ENCODE measurements at places on chromosomes 1 and 21.

DNA sequence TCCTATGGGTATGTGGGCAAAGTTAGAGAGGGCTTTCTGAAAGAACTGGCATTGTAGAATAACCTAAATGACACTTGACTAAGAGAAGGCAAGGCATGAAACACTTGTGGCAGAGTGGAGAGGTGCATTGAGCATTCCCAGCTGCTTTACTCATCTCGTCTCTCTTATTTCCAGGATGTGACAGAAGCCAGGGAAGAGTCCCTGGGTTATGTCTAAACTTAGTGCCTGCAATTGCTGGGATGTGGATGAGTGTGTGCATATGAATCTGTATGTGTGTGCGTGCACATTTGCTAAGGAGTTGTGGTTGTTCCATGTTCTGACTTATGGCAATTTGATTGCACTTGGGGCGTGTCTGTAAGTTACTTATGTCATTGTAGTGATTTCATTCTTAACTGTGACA lies 1326.5 kb upstream of the B3GALT2 start:
- no peak for DNase-seq

DNA sequence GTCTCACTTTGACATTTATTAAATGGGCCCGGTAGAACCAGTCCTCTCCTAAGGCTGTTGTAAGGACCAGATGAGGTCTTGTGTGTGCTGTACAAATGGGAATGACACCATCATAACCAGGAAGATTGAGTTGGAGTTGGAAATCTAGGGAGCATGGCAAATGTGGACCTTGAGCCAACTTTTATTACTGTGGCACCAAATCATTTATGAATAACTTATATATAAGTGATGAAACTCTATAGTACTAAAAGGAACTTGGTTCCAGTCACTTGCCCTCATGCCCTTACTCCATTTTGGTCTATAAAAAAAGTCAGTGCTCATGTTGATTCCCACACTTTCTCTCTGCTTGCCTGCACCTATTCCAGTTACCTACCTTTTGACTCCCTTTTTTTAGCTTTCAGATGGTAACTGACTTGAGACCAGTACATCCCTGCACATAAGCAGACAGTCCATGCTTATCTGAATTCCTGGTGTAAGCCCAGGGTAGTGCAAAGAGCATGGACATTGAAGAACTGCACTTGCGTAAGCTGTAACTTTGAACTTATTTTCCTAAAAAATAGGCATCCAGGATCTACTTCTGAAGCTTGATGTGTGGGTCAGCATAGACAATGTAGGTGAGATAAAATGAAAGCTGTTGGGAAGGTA lies 210.6 kb downstream of the PBX1 start:
- no peak for DNase-seq

DNA sequence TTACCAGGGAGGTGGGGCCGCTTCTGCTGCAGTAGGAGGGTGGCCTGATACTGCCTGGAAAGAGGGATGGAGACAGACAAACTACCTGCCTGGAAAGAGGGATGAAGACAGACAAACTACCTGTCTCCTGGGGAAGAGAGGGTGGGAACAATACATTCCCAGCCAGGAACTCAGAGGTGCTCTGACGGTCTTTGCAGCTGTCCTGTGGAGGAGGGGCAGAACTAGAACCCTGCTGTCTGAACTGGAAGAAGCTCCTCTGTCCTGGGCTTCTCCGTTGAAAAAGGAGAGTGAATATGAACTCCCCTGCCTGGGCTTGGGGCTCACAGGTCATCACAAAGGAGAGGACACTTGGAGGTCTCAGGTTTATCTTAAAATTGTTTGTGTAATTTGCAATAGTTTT lies 40.3 kb upstream of the ETV3 start:
- DNase-seq = no peak

DNA sequence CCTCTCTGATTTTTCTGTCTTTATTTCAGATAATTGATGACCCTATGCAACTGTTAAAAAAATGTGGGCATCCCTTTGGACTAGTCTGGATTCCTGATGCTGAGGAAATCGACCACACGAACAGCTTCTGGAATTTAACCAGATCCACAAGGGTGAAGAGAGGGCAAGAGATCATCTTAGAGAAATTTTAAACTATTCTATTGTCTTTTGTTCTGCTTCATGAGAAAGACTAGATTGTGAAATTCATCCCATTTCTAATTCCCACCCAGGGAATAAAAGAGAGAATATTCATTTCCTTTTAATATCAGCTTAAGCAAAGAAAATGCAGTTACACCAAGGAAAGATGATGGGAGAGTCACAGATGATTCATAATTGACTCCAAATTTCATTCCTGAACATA lies 71.8 kb downstream of the DUSP10 start:
- DNase-seq = no peak

DNA sequence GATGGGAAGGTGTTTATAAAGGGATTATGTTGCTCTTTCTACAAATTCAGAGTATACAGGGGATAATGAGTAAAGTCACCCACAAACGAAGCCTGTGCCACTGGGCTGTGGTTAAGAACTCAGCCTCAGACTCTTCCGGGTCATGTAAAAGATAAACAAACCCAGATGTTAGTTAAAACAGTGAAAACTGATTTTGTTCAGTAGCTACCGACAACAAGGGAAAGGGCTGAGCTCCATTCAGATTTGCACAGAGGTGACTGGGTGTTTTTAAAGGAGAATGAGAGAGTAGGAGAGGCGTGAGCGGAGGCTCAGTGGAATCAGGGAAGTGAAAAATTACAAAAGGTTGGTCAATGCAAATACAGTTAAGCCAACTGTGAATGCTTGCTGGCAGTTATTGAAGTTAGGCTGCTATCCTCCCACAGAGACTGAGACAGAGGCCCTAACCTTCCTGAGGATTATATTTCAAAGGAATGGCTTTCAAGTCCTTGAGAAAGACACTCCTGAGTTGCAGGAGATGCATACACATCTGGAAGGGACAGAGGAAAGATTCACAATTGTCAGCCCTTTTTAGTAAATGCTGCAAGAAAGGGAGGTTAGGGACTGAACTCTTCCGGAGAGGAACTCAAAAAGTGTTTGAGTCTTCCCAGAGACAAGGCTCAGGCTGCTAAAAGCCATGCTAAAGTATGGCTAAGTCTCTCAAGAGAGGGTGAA lies 29.9 kb upstream of the SAMD13 start:
- DNase-seq = no peak

DNA sequence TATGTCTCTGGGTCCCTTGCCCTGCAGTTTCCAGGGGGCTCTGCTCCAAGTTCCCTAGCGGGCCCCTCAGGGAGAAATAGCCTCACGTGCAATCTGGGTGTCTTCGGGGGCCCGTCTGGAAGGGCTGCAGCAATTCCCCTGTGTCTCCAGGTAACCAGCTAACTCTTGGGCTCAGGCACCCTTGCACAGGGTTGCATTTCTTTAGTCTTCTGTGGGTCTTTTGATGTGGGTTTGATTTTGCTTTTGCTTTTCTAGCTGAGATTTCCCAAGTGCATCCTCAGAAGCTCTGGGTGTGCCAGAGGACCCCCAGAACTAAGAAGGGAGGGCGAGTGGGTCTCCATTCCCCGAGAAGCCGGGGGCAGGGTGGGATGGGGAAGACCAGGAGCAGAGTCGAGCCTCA lies 75.7 kb downstream of the SPSB1 start:
- DNase-seq = no peak

- no peak for DNase-seq
Measured at GRCh38 chr1:245988393-245989078, 518.5 kb downstream of the SMYD3 start.

- no peak for DNase-seq
Measured at GRCh38 chr1:229666585-229666984, 40.5 kb downstream of the URB2 start.
